ENCODE measurements at places on chromosomes 11 and 22.
A peak's percentile ranks its signal among the peaks of the same experiment; 100 is the strongest.

DNA sequence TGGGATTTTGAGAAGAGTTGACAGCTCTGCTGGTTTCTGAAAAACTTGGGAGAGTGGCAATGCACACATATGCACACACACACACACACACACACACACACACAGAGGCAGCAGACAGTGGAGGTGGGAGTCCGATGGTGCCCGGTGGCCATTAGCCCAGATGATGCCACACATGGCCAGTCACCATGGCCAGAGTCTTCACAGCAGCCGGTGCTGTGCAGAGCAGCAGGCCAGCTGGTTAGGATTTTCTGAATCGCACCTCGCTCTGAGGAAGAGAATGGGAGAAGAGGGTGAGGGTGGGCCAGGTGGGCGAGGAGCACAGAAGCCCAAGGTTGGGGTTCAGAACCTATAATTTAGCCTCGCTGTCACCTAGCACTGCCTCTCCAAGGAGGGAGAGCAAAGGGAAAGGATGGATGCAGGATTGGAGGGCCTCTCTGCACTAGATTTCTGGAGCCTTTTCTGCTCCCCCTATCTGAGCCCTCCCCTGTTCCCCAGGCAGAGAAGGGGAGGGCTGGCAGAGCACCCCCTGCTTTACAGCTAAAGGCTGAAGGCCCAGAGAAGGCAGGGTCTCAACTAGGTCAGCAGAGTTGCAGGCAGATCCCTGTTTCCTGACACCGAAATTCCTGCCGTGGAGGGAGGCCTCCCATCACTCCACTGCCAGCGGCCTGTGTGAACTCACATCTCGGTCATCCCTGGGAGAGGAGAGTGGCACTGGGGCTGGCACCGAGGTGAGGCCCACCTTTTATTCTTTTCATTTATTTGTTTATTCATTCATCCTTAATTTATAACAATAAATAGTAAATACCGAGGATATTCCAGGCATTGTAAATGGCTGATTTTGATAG is 25.8 kb upstream of the FXYD6 start:
- no peak for DNase-seq

GRCh38 chr22:32628628-32629572 is 154.3 kb downstream of the FBXO7 start:
- DNase-seq = no peak

GRCh38 chr11:32244453-32244852 is 153.6 kb downstream of the RCN1 start:
- no peak for DNase-seq

- no peak for DNase-seq
Observed at GRCh38 chr22:46379066-46379930, 43.8 kb downstream of the TRMU start.

- no peak for DNase-seq
Observed at GRCh38 chr11:85109141-85109540, 518.0 kb downstream of the DLG2 start.

GRCh38 chr22:25741692-25742626 is at the start of gene MYO18B:
Gene MYO18B, plus strand, starts transcription at chr22:25742188. Its CDS starts 18,905 bp downstream, at chr22:25761093.
- no peak for DNase-seq

DNA sequence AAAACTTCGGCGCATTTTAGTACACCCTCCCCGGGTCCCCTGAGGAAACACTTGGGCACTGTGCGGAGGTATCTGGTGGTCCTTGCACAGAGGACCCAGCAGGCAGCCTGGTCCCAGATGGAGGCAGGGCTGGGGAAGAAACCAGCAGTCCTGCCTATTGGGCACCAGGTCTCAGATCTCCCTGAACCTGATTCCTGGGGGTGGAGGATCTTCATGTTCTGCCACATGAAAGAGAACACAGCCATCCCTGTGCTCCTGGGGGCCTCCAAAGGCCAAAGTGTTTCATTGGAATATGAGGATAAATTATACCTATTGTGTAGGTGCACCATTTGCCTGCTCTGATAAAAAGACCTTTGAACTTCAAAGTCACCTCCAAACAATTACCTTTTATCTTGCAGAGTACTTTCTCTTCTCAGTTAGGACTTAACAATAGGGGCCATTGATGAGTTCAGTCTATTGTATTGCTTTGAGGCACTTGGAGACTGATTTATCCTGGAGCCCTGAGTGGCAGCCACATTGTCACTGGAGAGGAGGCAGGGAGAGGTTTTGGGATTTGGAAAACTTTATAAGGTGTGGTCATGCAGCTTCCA is 1.8 kb downstream of the RCN1 start:
- no peak for DNase-seq

DNA sequence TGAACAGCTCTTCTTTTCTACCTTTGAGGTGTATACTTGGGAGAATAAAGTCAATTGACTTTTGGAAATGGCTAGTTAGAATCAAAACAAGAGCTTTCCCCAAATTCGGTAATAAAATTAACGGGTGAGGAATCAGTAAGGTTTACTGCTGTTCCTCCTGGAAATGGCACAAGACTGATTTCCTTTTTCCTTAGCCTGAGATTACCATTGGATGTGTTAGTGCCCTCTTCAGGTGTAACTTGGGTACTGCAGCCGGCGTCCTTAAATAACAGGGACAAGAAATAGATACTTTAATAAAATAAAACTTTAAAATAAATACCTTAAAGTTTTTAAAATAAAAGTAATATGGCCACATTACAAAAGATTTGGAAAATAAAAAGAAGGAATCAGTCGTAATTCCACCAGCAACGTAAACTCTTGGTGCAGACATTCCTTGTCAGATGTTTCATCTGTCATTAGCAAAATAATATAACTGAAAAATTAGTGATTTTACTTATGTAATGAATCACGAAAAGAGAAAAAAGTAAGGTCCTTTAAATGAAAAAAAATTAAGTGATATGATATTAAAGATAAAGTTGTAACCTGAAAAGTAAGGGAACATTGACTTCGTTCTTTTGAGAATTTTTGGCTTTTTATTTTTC is 29.7 kb downstream of the ZFTA start:
- peak; percentile 45 for DNase-seq

DNA sequence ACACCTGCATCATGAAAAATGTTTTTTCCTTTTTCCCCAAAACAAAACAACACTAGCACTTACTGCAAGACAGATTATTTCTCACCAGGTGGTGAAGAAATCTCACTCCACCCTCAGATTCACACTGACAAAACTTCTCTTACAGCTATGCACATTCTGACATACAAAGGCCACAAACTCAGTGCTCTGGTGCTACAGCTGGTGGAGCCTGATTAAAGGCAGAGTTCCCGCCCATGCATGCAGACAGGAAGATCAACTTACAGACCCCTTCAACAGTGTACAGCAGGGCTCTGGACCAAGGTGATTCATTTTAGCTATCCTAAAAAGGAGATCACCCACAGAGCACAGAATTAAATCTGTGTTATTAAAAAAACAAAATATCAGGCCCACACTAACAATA is 112.6 kb downstream of the CADM1 start:
- no peak for DNase-seq

DNA sequence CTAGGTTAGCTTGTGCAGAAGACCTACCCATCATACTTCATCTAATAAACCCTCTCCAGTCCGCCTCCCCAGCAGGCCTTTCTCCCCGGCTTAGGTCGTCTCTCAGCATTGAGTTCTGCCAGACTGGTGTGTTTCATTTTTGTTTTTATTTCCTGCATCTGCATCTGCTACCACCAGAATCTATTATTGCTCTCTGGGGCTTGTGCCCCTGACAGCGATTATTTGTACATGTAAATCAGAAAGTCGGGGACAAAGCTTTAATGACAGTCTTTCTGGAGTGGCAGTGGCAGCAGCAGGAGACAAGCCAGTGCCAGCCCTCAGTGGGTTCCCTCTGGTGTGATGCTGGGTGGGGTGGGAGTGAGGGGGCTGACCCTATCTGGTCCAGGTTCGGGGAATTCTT is 127.5 kb downstream of the PKNOX2 start:
- no peak for DNase-seq

GRCh38 chr11:10329935-10330334 is 25.1 kb downstream of the ADM start:
- no peak for DNase-seq

DNA sequence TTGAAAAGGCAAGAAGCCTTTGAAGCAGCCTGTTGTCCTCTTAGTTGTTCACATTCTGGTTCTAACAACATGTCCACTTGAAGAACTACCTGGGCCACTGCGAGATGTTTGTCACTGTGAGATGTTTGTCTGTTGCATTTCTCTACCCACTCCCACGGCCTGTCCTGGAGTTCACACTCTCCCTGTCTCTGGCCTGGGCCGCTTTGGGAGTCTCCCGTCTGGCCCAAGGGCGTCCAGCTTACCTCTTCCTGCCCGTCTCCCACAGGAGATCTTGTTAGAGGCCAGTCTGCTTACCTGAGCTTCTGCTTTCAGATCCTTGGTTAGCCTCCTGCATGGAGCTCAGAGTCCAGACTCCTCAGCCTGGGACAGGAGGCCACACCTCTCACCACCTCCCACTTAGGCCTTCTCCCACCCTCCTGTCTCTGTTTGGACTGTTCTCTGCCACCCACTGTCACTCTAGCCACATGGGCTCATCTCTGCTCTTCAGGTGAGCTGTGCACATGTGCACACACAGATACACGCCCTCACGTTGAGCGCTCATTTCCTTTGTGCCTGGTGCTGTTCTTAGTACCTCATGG is 66.0 kb downstream of the TBC1D22A start:
- DNase-seq = no peak

DNA sequence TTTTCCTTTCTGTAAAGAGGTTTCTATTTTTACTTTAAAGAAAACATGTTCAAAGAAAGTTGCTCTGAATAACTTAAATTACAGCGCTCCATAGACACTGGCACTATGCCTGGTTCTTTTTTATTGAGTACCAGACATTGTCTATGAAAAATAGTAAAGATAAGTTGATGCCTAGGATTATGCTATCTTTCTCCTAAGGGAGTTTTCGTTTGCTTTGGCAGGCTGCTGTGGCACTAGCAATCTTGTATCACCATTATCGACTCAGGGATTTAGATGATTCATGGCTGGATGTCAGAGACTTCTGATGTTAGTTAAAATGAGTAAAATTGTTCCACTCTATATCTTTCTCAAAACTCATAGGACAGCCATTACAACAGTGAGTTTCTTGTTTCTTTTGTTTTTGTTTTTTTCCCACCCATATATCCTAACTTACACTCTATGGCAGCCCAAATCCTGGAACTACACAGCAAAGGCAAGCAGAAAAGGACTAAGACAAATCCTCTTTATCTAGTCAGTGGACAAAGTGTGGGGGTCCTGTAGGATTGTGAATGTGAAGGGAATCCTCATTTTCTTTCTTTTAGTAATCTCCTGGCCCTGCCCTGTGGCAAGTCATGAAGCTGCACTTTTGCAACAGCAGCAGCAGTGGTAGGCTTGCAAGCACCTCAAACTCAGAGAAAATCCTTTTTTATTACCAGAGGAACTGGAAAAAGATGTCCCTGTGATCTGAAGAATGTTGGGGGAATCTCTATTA is 20.7 kb downstream of the SLN start:
- no peak for DNase-seq

- no peak for DNase-seq
Observed at GRCh38 chr22:20430720-20431510, 6.7 kb downstream of the SCARF2 start.

DNA sequence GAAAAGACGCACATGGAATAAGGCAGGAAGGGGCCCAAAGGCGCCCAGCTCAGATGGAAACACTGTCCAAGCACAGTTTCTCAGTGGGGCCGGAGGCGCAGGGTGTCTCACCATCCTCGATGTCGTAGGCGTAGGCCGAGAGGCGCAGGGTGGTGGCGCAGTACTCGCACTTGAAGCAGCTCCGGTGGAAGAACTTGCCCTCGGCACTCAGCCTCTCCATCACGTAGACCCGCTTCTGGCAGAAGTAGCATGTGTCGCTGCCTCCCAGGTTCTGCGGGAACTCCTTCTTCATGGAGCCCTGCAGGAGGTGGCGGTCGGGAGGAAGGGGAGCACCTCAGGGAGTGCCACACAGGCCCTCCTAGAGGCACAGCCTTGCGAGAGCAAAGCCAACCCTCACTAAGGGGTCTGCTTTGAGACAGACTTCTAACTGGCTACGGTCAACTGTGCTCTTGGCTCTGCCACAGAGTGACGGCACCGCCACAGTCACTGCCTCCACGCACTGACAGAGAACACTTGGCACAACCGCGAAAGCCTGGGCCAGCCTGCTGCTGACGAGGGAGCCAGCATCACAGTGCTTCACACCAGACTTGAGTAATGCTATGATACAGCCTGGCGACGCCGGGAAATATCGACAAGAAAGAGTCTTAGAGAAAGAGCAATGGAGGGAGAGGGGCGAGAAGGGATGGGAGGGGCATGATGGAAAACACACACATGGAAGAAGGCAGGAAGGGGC is 97.6 kb upstream of the BID start:
- DNase-seq = no peak

- DNase-seq = no peak
Observed at GRCh38 chr11:35144806-35145205, 5.8 kb downstream of the CD44 start.

DNA sequence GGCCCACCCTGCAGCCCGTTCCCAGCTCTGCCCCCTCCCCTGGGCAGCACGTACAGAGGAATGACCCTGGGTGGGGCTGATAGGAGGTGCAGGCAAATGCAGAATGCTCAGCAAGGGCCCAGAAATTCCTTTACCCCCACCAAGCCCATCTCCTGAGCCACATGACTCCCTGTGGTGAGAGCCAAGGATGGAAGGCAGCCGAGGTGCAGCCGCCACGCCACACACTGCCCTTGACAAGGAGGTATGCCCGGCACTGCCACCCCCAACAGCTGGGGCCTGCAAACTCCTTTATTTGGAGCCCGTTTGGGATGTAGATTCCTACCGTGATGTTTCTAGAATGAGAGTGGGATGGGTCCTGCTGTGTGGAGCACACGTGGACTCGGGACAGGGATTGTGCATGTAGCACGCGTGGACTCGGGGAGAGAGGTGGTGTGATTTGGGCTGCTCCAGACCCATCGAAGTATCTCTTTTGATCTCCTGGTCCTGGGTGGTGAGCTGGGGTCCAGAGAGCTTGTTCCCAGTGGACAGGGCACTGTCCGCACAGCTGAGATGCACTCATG is 12.9 kb downstream of the GTSE1 start:
- no peak for DNase-seq

DNA sequence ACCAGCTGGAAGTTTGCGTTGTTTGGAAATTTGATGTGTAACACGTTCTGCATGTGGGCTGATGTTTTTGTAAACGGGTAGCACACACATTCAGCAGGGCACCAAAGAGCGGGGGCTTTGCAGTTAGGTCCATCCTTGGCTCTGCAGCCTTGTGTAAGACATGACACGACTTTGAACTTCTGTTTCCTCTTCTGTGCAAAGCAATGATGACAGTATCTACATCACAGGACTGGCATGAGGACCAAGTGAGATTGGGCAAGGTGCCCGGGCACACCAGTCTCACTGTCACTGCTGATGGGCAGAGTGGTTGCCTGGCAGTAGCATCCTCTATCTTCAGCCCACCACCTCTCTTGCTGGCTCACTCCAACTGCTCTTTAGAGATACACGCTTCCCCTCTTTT is 3.3 kb downstream of the TCN2 start:
- no peak for DNase-seq

GRCh38 chr11:68498903-68499883 is 38.6 kb downstream of the PPP6R3 start:
- no peak for DNase-seq

Measured in activated CD8-positive, alpha-beta memory T cell treated with anti-CD3 and anti-CD28 coated beads for 48 hours (primary cell).